ENCODE measurements at places on chromosomes 6 and 20. TPM values are rescaled to one million over a fixed set of nuclear protein-coding genes. Genes with fewer than 3 reads are reported as not detected.
A peak's percentile ranks its signal among the peaks of the same experiment; 100 is the strongest.

The RNGTT gene
- 21.5 TPM for total RNA-seq

- peak; percentile 78 for DNase-seq
Measured at GRCh38 chr20:36644032-36644705, 1.8 kb downstream of the SLA2 start.

The CD24 gene
- 0.21 TPM for total RNA-seq

- no peak for DNase-seq
Measured at GRCh38 chr20:17832236-17832915, 132.6 kb downstream of the BANF2 start.

DNA sequence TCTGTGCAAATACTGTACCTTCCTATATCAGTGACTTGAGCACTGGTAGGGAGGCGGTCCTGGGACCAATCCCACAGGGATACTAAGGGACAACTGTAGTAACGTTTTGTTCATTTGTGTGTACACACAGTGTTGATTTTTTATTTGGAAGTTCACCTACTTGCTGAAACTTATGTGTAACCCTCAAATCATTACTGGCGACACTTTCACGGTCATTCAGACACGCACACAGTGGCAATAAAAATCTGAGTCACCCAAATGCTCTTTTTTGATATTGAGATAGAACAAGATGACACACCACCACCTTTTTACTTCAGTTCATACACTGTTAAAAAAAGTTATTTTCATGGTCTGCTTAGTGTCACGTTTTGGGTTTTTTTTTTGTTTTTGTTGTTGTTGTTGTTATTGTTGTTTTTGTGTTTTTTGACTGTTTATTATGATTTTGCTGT, 79.8 kb downstream of the QKI start:
- DNase-seq = peak; percentile 10

DNA sequence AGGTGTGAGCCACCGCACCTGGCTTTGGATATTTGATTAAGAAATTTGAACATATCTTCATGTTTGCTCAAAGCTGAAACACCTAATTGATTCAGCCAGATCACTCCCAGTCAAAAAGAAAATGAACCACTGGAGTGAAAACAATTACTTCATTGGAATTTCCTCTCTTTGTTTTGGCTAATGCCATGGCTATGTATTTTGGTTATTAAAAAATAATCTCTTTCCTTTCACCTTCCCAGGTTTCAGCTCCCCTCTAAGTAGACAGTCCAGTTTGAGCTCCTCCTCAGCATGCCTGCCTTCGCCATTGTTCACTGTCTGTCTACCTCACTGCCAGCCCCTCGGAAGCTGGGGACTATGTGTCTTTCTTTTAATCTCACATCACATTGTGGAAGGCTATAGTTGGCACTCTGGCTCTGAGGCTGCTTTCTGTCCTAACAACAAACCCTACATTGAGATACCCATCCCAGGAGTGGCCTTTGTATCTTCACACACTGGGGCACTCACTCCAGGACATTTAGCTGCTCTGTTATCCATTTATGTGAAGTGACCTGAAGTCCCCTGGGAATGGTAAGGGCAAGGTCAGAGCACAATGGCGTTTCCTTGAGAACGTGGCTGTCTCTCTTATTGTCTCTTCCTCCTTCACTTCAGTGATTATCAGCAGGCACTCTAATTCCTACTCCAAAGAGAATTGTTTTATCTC, 764.0 kb upstream of the CITED2 start:
- no peak for DNase-seq

DNA sequence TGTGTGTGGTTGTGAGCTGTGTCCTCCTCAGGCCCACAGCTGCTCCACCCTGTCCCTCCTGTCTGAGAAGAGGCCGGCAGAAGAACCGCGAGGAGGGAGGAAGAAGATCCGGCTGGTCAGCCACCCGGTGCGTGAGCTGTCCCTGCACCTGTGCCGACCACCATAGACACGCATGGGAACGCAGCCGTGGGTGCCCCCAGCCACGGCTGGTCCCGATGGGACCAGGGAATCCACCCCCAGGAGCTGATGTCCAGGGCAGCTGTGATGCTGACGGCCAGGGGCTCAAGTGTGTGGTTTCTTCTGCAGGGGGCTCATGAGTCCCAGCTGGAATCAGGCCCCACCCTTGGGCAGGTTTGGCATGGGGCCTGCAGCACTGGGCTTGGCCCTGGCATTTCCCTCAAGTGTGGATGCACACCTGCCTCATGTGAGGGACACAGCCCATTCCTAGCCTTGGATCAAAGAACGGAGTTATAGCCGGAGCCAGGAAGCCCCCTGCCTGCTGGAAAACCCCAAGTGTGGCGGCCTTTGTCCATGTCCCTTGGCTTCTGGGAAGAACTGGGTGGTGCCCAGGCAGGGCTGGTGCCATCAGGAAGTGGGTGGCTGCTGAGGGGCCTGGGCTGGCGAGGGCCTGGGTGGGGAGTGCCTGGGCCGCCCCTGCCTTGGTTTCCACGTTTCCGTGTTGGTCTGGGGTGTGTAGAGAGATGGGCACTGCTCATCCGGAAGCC, 4.6 kb upstream of the TNFRSF6B start:
- no peak for DNase-seq

- DNase-seq = no peak
Measured at GRCh38 chr6:89458704-89459103, 25.8 kb downstream of the ANKRD6 start.

The PCSK2 gene
- total RNA-seq = not detected

The MMP24 gene
- not detected for total RNA-seq

GRCh38 chr20:53866794-53867740, 203.3 kb downstream of the BCAS1 start:
- peak; percentile 17 for DNase-seq

DNA sequence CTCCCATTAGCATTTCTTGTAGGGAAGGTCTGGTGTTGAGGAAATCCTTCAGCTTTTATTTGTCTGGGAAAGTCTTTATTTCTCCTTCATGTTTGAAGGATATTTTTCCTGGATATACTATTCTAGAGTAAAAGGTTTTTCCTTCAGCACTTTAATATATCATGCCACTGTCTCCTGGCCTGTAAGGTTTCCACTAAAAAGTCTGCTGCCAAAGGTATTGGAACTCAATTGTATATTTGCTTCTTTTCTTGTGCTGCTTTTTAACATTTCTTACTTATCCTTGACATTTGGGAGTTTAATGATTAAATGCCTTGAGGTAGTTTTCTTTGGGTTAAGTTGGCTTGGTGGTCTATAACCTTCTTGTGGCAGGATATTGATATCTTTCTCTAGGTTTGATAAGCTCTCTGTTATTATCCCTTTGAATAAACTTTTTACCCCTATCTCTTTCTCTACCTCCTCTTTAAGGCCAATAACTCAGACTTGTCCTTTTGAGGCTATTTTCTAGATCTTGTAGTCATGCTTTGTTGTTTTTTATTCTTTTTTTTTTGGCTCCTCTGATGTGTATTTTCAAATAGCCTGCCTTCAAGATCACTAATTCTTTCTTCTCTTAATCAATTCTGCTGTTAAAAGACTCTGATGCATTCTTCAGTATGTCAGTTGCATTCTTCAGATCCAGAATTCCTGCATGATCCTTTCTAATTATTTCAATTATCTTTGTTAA, 225.0 kb upstream of the ZNF217 start:
- DNase-seq = no peak

Measured in activated CD4-positive, alpha-beta T cell treated with anti-CD3 and anti-CD28 coated beads for 36 hours (primary cell).